Lower leg skin (tissue), 4 donors: ENCODE measurements at places on chromosomes 2 and 18. TPM values are rescaled to one million over a fixed set of nuclear protein-coding genes. Genes with fewer than 3 reads are reported as not detected.

AOX1 gene
- 18.3 TPM for total RNA-seq

TRABD2A gene
- total RNA-seq = 0.17 TPM

GALNT14 gene
- total RNA-seq = 6.2 TPM

ACTG2 gene
- total RNA-seq = 75.4 TPM

- DNase-seq = peak; percentile 51
Measured at GRCh38 chr2:96869281-96869821, 529 bp downstream of the SEMA4C start.

- no peak for DNase-seq
Measured at GRCh38 chr2:43039376-43040080, 186.9 kb downstream of the ZFP36L2 start.

DNA sequence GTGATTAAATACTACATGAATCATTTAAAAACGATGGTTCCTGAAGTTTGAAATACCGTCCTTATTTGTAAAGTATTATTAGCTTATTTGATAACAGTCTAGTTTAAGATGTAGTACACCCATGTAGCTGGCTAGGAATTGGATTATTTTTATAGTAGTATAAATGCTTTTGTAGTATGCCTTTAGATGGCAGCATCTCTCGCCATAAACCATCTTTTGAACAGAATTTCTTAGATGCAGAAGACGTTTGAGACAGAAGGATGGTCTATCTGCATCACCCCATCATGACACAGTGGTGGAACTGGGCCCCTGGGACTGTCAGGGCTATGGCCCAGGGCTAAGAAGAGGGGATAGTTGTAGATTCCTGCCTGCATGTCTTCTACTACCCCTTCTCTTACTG is 152.7 kb downstream of the WDSUB1 start:
- DNase-seq = no peak

GRCh38 chr2:109288544-109289368 is 159.8 kb downstream of the SH3RF3 start:
- no peak for DNase-seq

DNA sequence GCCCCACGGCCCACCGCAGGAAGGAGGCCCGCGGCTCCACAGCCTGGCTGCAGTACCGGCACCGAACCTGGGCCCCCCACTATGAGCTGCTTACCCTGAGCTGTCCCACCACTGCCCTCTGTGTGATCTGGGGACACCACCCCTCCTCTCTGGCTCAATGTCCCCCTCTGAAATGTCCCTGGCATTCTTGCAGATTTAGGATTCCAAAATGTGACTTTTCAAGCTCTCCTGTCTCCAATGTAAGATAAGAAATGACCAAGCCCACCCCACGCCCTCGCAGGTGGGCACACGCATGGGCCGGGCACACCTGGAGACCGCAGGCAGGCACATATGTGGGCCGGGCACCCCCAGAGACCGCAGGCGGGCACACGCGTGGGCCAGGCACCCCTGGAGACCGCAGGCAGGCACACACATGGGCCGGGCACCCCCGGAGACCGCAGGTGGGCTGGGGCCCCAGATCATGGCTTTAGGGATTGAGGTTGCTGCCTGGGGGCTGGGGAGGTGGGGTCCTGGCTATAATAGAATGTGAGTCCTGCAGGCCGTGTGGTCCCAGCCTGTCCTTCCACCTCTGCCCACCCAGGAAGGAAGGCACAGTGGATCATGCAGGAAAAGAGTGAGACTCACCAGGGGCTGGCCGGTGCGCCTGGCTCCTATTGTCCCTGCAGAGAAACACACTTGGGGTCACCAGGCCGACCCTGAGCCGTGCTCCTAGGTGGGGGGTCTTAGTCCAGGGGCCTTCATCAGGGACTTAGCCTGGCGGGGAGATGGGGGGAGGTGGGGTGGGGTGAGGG is 7.2 kb downstream of the PDCD1 start:
- peak; percentile 81 for DNase-seq
